ENCODE measurements at places on chromosomes 2 and 18.

DNA sequence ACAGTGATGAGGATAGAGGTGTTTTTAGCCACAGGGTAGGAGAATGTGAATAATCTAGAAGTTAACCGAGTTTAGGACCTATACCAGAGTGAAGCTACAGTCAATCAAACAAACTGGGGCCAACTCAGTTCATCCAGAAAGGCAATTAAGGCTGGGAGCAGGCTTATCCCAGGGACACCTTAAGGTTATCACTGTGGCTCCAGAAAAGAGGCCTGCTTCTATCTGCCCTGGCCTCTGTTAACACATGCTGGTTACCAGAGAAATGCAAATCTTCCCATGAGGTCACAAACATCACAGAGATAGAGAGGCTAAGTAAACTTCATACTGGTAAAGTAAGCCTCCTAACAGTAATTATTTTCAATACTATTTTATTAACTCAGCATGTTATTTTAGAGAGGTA is 93.2 kb upstream of the GRB14 start:
- no peak for DNase-seq

GRCh38 chr2:148124271-148124670 is 103.4 kb downstream of the MBD5 start:
- no peak for DNase-seq

GRCh38 chr2:235911633-235912233 is 256.5 kb downstream of the GBX2 start:
- no peak for DNase-seq

GRCh38 chr2:57834666-57835065 is 211.9 kb upstream of the VRK2 start:
- DNase-seq = no peak

- no peak for DNase-seq
These were observed 70.3 kb upstream of the CWC22 start for GRCh38 chr2:180077295-180077906.

- no peak for DNase-seq
These were observed 217.5 kb downstream of the TGIF1 start for GRCh38 chr18:3667255-3668137.

DNA sequence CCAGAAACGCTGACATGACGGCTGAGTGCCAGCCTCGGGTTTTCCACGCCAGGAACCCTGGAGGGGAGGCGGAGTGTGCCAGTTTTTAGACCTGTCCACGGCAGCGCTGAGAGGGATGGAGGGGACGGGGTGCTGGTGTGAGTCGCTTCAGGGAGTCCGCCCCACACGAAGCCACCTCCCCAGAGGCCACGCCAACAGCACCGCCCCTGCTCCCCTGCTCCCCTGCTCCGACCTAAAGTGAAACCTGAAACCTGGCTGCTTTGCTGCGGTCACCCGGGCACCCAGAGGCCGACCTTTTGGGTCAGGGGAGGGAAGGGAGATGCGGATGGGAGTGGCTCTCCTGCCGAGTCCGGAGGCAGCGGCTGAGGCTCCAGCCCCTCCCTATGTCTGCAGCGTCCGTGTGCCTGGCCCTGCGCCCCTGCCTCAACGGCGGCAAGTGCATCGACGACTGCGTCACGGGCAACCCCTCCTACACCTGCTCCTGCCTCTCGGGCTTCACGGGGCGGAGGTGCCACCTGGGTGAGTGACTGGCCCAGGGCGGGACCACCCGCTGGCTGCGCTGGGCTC is 38.1 kb downstream of the SNED1 start:
- peak; percentile 57 for DNase-seq

- no peak for DNase-seq
These were observed 9.6 kb downstream of the PREPL start for GRCh38 chr2:44351676-44352075.

DNA sequence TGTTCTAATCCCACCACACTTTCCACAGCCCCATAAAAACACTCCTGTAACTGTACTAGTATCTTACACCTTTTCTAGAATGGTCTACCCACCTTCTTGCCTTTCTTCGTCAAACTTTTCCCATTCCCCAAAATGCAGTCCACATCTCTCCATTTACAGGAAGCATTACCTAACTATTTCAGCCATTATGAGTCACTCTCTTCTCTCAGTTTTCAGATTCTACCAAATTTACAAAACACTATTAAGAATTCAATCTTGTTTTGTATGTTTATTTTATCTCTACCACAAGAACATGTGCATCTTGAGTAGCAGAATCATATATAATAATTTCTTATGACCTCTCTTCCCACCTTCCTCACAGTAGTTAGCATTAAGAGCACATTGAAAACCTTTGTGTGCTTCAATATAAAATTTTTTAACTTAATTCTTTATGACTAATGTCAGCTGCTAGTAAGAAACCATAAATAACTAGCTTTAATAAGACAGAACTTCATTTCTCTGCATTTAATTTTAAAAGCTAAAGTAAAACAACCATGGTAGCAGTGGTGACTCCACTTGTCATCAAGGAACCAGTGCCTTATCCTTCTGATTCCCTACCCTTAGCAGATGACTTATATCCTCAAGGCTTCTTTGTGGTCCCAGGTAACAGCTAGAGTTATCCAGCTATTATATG is 56.6 kb upstream of the MAP2 start:
- no peak for DNase-seq

GRCh38 chr2:2562867-2563266 is 231.8 kb upstream of the MYT1L start:
- DNase-seq = no peak

- no peak for DNase-seq
These were observed 99.4 kb upstream of the PPP1CB start for GRCh38 chr2:28652217-28652616.

- DNase-seq = no peak
These were observed 80.0 kb downstream of the SOWAHC start for GRCh38 chr2:109694190-109694589.

DNA sequence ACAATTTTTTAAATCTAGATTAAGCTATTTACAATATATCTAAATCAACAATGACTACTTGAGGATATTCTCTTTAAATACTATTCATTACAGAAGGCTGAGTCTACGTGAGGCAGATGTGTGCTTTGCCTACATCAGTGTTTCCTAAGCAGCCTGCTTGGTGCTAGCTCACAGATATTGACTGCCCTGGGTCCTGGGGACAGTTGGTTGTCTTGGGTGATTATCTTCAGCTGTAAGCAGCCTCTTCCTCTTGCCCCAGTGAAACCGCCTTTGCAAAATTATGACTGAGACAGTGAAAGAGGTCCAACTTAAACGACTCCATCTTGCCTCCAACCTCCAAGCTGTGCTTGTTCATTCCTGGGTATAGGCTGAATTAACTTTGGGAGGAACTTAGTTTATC is 39.6 kb upstream of the CCDC88A start:
- DNase-seq = no peak

DNA sequence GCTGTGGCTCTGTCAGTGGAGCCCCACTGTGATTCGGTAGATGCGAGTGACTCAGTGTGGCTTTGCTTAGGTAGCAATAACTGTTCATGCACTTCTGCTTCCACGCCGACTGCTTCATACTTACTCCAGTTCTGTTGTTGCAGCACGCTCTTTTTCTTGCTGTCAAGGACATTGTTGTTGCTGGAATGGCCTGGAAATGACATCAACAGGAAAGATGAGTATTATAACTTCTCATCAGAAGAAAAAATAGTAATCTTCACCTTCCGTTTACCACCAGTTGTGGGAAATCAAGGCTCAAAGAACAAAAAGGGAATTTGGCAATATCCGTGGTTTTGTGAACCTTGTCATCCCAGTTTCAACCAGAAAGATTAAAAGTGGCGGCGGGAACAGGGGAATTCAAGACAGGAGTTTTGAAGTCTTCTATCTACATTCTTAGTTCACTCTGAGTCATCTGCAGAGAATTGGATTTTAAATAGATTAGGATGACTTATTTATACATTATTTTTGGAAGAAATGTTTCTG is 8.3 kb downstream of the TM4SF20 start:
- DNase-seq = no peak

DNA sequence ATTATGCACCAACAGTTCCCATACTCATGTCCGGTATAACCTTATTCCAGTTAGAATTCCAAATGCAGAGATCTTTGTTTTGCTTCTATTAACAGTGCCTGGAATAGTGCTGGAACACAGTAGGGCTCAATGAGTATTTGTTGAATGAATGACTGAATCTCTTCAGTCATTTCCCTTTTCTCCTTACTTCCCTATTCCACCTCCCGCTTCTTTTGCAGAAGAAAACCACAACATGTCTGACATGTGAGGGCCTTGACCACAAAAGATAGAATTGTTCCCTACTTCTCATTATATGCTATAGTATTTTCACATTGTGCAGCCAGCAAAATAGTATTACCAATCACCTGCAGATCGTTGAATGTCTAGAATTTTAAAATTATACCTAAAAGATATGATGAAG is 19.5 kb upstream of the HNRNPLL start:
- no peak for DNase-seq

- no peak for DNase-seq
These were observed 232.7 kb downstream of the PRKCE start for GRCh38 chr2:45884126-45884525.

DNA sequence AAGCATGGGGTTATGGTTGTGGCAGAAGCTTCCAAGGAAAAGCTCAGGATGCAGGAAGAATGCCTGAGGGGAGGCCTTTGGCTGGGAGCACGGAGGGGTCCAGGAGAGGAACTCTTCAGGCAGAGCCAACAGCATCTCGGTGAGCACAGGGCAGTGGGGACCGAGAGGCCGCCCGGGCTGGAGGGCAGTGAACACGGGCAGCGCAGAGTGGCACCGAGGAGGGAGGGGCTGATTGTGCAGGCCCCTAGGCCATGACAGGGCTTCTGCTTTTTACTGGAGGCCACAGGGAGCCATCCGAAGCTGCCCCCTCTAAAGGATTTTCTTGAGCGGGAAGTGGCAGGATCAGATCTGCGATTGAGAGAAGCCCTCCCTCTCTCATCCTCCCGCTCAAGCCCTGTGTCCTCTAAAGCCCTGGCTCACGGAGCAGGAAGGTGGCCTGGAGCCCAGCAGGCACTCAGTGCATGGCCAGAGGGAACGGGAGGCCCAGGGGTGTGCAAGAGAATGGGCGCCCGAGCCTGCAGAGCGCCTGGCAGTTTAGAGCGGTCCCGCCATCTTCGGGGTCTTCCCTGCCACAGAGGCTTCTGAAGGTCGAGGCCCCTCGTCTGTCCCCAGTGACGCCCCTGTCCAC is 110.0 kb upstream of the STON1 start:
- DNase-seq = no peak

GRCh38 chr2:28404086-28404485 is 11.4 kb downstream of the FOSL2 start:
- no peak for DNase-seq

DNA sequence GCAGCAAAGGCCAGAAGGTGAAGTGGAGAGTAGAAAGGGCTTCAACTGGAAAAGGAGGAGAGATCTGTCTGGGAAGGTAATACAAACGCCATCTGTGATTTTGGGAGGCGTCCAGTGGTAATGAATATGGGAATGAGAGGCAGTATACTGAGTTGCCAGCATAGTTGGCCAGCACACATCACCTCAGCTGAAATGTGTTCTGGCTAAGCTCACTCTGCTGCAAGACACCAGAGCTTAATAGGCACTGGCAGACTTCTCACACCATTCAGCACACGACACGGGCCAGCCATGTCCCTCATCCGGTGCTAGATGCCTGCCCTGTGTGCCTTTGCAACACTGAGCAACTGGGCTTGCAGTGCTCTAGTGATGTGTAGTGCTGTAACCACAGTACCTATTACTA is 277.1 kb downstream of the PIEZO2 start:
- DNase-seq = no peak

GRCh38 chr2:62473246-62473827 is 32.7 kb downstream of the TMEM17 start:
- no peak for DNase-seq

GRCh38 chr2:217356142-217356541 is 496.3 kb upstream of the TNP1 start:
- DNase-seq = no peak

DNA sequence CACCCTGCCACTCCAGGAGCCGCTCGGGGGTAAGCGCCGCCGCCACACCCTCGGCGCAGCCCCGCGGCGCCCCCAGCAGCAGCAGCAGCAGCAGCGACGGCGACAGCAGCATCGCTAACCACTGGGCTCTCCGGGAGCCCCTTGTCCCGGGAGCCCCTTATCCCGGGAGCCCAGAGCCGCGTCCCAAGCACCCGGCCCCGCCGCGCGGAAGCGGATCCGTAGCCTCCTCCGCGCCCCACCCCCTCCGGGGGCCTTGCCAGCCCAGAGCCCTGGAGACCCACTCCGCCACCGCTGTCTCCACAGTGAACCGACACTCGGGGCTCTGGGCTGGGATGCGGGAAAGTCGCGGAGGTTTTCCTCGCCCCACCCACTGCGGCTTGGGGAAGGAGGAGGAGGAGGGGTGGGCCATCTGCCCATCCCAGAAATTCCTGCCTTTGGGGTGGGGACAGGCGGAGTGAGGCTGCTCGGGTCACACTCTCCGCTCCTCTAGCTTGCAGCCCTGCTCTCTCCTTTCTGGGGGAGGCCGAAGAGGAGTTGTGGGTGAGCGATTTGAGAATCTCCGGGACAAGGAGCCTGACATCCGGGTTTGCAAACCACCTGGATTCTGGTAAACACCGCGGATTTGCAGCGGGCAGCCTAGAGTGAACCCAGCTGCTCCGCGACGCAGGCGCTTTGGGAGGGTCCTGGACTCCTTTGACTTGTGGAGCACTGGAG is at the start of gene PLA2R1:
Gene PLA2R1 (minus strand): TSS at position 324 of the 714 bp plus-strand sequence. CDS start 212 bp downstream, at position 112.
- no peak for DNase-seq

GRCh38 chr2:137797641-137798040 is 166.6 kb upstream of the HNMT start:
- no peak for DNase-seq

- DNase-seq = no peak
These were observed 2.1 kb downstream of the SERPINB2 start for GRCh38 chr18:63889626-63890025.

GRCh38 chr2:88808652-88809051 is 117.2 kb downstream of the RPIA start:
- DNase-seq = no peak

DNA sequence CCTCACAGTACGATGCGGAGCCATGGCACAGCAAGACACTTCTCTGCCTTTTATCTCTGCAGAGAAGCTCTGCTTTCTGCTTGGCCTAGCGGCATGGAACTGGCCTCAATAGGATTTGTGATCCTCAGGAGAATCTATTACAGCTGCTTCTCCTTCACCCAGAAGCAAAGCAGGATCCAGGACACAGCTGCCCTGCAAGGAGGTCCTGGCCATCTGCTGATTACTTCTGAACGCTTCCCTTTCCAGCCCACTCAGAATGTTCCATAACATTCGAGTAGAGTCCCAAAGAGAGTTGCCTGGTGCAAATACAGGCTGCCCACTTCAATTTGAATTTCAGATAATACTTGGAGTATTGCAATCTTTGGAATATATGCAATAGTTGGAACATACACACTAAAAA is 29.2 kb upstream of the KCNS3 start:
- no peak for DNase-seq
